Left kidney (tissue), 8 donors: ENCODE measurements at places on chromosomes 1 and 21. TPM values are rescaled to one million over a fixed set of nuclear protein-coding genes. Genes with fewer than 3 reads are reported as not detected.
A peak's percentile ranks its signal among the peaks of the same experiment; 100 is the strongest.

- peak; percentile 87 for DNase-seq
Measured at GRCh38 chr1:28882009-28882628, 32.2 kb upstream of the EPB41 start.

- DNase-seq: peak; percentile 41
Measured at GRCh38 chr1:89598450-89599331, 34.2 kb upstream of the LRRC8C start.

GRCh38 chr1:162954824-162955223, 93.8 kb upstream of the CCDC190 start:
- DNase-seq: no peak

DNA sequence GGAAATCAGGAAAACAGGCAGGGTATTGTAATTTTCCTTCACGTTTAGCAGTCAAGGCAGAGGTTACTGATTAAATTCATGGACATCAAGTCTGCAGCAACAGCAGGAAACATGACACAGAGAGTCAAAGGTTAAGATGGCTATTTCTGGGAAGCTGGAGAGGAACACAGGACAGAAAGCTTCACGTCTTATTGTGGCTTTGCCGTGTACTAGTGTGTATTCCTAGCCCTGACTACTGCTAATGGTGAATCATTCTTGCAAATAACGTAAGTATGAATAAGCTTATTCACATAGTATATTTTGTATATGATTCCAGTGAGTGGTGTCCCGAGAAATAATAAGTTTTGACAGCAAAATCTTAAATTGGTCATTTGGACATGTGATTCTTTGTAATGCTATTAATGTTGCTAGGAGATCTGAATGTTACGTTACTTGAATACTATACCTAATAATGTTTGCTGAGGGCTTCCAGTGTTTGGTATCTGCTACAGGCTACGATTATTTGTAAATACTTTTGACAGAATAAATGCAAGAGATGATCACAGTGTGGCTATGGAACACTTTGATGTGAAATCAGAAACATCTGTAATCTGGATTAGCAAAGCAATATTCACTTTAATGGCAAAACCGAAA, 77.4 kb downstream of the DISP1 start:
- DNase-seq: peak; percentile 26

GRCh38 chr1:63817152-63817667, 43.4 kb downstream of the ROR1 start:
- DNase-seq: no peak

- peak; percentile 33 for DNase-seq
Measured at GRCh38 chr1:14626869-14627607, 28.6 kb downstream of the KAZN start.

GRCh38 chr21:28949318-28949717, 43.4 kb downstream of the LTN1 start:
- no peak for DNase-seq

- no peak for DNase-seq
Measured at GRCh38 chr1:189751311-189751710, 726.4 kb downstream of the BRINP3 start.

DNA sequence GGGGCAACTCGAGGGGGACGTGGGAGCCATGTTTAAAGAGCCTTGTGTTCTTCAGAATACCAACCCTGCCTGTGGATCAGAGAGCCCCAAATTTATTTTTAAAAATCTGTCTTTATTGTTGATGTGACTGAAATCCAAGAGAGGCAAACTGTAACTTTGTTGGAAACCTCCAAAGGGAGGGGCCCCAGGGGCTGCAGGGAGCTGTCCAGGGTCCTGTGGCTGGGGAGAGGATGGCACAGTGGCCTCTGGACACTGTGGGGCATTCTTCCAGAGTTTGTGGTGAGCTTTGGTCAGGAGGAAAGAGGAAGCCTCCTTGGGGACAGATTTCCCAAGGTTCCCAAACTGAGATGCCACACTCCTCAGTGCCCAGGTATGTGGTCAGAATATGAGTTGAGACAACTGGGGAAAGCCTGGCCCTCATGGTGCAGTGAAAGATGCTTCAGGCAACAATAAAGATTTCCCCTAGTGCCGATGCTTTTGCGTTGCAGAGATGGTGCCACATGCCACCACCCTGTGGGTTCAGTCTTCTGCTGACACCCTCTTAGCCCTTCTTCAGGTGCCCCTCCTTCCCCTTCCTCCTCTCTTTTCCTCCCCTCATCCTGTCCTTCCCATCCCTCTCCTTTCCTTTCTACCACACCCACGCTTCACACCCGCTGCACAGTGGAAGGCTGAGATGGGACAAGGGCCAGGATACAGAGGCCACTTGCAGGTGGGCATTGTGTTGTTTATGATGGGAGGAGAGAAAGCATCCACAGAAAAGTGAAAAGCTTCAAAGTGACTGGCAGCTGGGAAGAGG, 122.1 kb downstream of the UCK2 start:
- peak; percentile 59 for DNase-seq

DNA sequence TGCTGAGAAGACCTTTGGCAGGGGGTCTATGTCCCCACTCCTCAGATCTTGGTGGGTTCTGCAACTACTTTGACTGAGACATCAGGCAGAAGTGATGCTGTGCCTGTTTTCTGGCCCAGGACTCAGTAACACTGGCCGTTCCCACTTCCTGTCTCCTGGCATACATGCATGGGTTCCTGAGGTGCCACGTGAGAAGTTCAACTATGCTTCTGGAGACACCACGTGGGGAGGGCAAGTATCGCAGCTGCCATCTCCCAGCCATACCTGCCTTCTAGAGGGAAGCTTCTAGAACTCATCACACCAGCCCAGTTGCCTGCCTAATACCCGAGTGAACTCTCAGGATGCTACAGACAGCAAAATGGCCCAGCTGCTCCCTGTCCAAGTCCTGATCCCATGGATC, 65.8 kb downstream of the TRABD2B start:
- DNase-seq: no peak

- no peak for DNase-seq
Measured at GRCh38 chr1:216765346-216766300, 42.4 kb upstream of the ESRRG start.

- DNase-seq: peak; percentile 69
Measured at GRCh38 chr21:38985568-38986378, 180.0 kb downstream of the ETS2 start.

- no peak for DNase-seq
Measured at GRCh38 chr1:245762396-245762910, 607.7 kb downstream of the KIF26B start.

GRCh38 chr1:106360252-106360651, 696.2 kb upstream of the PRMT6 start:
- DNase-seq: no peak

GRCh38 chr21:38927776-38928175, 122.0 kb downstream of the ETS2 start:
- DNase-seq: no peak

- no peak for DNase-seq
Measured at GRCh38 chr1:225749706-225750105, 27.9 kb upstream of the SRP9 start.

GRCh38 chr1:62045574-62045973, 149.1 kb upstream of the L1TD1 start:
- DNase-seq: no peak

DNA sequence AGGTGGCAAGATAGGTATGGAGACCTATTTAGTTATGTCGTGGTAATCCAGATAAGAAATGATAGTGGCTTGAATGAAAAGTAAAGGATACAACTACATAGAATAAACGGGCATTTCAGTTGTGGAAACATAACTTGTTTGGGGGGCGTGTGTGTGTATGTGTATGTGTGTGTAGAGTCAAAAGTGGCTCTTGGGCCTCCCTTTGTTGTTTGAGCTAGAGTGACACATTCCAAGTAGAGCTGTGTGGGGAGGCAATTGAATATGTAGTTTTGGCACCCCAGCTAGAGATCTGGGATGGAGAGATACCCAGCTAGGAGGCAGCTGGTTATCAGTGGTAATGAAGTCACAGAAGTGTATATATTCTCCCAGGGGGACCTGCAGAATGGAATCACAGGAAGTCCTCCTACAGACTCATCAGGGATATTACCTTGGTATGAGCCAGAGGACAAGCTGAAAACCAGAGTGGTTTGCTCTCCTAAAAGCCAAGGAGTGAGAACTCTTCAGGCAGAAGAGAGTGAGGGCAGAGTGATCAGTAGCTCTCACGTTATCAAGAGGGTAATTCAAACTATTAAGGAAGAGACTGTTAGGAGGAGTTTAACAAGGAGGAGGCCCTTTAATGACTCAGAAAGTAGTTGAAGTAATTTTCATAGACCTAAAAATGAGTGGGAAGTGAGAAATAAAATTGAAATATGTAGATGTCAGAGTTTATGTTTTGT, 5.1 kb downstream of the CR1L start:
- no peak for DNase-seq

GRCh38 chr1:82227306-82228095, 426.8 kb downstream of the ADGRL2 start:
- no peak for DNase-seq

- peak; percentile 79 for DNase-seq
Measured at GRCh38 chr1:155218854-155219591, 10.5 kb downstream of the MTX1 start.

GRCh38 chr1:184669391-184669790, 85.3 kb downstream of the EDEM3 start:
- no peak for DNase-seq

Gene NBPF6
- polyA plus RNA-seq: not detected

Gene GBP1
- polyA plus RNA-seq: 18.5 TPM

Gene DISC1
- 5.4 TPM for polyA plus RNA-seq

Gene TMOD4
- 1.7 TPM for polyA plus RNA-seq

Gene DNALI1
- 63.0 TPM for polyA plus RNA-seq

Gene ADAMTS5
- polyA plus RNA-seq: 23.3 TPM

Gene SLC22A15
- 7.1 TPM for polyA plus RNA-seq

Gene TMEM61
- 0.83 TPM for polyA plus RNA-seq

Gene CHD5
- polyA plus RNA-seq: 0.28 TPM

Gene FCRL3
- polyA plus RNA-seq: not detected

Gene PTPRU
- 13.1 TPM for polyA plus RNA-seq

Gene RIPK4
- polyA plus RNA-seq: 14.4 TPM
